Stimulated activated CD4-positive, alpha-beta T cell treated with anti-CD3 and anti-CD28 coated beads, Interleukin-12 subunit alpha, Interleukin-12 subunit beta, amount 100 ng/mL, for 48 hours (primary cell): ENCODE measurements at places on chromosomes 11 and 22.
A peak's percentile ranks its signal among the peaks of the same experiment; 100 is the strongest.

- DNase-seq = no peak
Measured at GRCh38 chr11:121965330-121965729, 150.7 kb downstream of the BLID start.

GRCh38 chr22:25095869-25096268 lies 103.8 kb upstream of the CRYBB3 start:
- no peak for DNase-seq

- no peak for DNase-seq
Measured at GRCh38 chr11:46240861-46241260, 36.6 kb upstream of the CREB3L1 start.

- no peak for DNase-seq
Measured at GRCh38 chr22:33271390-33272161, 213.4 kb upstream of the SYN3 start.

GRCh38 chr22:29689880-29690213 lies 30.0 kb upstream of the CABP7 start:
- DNase-seq = peak; percentile 17

GRCh38 chr22:22789922-22790845 lies 97.4 kb upstream of the IGLL5 start:
- DNase-seq = no peak
